ENCODE measurements at places on chromosomes 4 and X.

DNA sequence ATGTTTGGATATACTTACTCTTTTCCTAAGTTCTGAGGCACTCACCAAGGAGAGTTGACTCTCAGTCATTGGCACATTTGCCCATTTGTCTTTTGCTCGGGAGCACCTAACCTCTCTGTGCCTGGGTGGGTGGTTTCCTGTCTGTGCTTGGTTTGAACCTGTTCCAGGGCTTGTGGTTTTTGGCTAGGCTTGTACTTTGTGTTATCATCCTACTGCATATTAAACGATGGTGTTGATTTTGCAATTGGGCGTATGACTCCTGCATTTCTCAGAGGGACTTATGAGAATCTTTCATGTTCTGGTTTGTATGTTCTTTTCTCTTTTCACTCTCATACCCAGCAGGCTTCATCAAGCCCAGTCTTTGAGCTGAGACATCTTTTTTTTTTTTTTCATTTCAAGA lies 161.7 kb downstream of the BTC start:
- DNase-seq, result no peak

- no peak for DNase-seq
Measured at GRCh38 chrX:78314561-78314960, 12.8 kb downstream of the CYSLTR1 start.

- DNase-seq, result peak; percentile 53
Measured at GRCh38 chrX:75746891-75747639, 38.0 kb downstream of the MAGEE2 start.

GRCh38 chr4:122305853-122306252 lies 73.0 kb upstream of the ADAD1 start:
- DNase-seq, result no peak

GRCh38 chr4:70402762-70403161 lies 5.0 kb downstream of the OPRPN start:
- no peak for DNase-seq

GRCh38 chr4:58205446-58206235 lies 1095.5 kb upstream of the IGFBP7 start:
- DNase-seq, result no peak

DNA sequence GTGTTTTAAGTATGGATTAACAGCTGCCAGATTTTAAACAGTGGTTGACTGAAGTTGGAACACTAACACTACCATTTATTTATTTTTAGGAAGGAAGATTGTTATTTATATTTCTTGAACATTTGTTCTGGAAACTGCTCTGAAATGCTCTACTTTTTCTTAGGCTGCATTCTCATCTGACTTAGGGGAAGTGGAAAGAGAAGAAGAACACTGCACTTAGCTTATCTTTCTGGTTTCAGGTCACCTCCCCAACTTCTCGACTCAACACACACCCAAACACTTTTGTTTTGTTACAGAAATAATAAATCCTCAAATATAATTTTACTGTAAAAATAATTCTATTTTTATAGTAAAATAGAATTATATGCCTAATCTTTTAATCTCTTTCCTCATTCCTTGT lies 18.6 kb downstream of the BLTP1 start:
- DNase-seq, result no peak

DNA sequence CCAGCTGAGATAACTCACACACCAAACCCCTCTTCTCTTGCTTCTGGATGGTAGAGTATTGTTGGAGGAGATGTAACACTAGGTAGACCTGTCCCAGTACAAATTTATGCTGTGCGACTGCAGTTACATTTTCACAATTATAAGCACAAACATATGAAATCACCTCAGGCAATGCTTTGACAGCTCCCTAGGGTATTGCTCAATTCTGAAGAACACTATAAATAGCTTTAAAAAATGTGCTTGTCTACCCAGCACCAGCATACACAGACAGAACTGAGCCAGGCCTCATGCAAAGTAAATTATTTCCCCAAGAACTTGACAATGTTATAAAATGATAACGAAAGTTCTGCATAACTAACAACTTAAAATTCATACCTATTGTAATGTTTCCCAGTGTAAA lies 1999.1 kb upstream of the ADGRL3 start:
- DNase-seq, result no peak

GRCh38 chr4:65367306-65367705 lies 303.0 kb downstream of the EPHA5 start:
- no peak for DNase-seq

GRCh38 chrX:14690553-14690952 lies 161.2 kb downstream of the GLRA2 start:
- no peak for DNase-seq

DNA sequence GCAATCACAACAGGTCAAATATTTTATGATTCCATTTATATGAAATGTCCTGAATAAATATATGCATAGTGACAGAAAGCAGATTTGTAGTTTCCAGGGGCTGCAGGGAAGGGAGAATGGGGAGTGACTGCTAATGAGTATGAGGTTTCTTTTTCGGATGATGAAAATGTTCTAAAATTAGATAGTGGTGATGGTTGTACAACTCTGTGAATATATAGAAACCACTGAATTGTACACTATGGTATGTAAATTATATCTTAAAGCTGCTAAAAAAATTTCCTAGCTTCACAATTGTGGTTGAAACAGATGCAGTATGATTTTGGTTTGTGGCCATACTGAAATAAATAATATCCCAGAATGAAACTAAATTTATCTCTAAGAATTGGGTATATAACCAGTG lies 12.9 kb upstream of the IL2 start:
- DNase-seq, result no peak

GRCh38 chr4:138521809-138522208 lies 279.7 kb upstream of the SLC7A11 start:
- no peak for DNase-seq

DNA sequence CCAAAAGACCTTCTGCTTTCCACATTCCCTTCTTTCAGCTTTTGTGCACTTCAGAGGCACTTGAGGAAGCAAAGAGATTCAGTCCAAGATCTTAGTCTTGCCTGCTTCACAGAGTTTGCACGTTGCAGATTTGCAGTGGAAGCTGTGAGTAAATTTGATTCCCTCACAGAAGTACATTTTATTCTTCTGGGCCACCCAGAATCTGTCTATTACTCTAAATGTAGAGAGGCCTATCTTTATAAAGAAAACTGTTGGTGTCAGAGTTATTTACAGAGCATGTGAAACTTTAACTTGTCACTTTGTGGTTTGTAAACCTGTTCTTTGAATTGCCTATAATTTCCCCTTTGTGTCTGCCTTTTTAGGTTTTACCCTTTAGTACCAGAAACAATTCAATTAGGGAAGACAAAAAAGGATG lies 15.5 kb downstream of the SPRY1 start:
- no peak for DNase-seq

GRCh38 chr4:149914119-149915115 lies 98.8 kb upstream of the IQCM start:
- peak; percentile 64 for DNase-seq

DNA sequence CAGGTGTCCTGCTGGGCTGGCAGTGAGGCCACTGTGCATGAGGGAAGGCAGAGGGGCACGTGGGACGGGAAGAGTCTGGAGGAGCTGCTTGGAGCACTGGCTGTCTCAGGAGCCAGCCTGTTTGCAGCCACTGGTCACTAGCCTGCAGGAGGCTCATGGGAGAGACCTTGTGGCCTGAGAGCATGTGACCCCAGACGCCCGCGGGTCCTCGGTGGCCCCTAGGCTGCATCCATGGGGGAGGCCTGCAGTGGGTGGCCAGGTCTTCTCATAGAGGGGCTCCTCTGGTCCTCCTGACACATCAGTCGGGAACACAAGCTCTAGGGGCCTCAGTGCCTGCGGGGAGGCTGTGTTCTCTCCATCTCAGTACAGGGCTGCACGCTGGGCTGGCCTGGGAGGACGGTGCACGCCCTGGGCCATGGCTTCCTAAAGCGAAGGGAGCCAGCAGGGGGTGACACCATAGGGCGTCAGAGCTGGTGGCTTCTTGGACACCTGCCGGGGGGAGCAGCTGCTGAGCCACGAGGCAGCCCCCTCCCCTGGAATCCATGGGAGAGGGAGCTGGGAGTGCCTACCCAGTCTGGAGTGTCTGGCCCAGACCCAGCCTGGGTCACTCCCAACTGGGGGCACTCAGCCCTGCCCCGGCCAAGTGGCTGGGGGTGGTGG lies 12.3 kb downstream of the NAT8L start:
- no peak for DNase-seq

DNA sequence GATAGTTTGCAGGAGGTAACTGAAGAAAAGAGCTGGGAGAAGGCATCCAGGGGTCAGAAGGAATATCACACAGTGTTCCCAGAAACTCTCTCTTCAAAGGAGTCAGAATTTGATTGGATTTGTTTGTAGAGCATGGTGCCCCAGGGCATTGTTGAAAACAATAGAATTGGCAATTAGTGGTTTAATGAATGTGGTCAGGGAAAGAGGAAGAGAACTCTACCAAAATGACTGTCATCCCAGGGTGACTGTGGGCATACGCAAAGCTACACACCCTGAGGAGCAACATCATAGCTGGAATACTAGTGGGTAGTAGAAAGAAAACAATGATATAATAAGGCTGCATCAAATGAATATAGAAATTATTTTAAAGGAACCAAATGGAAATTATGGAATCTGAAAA lies 21.5 kb downstream of the TNIP2 start:
- no peak for DNase-seq

- DNase-seq, result no peak
Measured at GRCh38 chrX:71623714-71624113, 5.4 kb upstream of the CXCR3 start.

DNA sequence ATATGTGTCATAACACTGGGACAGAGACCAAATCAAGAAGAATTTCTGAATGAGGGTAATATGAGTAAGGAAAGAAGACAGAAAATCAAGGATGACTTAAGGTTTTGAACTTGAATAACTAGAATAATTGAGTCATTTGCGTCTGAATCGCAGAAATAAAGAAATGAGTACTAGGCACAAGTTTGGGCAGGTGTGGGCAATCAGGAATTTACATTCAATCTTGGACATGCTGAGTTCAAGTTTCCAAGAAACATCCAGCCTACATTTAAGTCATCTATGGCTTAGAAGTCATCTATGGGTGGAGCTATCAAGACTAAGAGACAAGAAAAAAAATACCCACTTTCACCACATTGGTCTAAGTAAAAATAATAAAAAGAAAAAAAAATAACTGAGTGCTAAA lies 30.4 kb upstream of the WDR44 start:
- DNase-seq, result no peak

Measured in nephron progenitor cell (in vitro differentiated cells).